ENCODE measurements at places on chromosomes 13 and 19. TPM values are rescaled to one million over a fixed set of nuclear protein-coding genes. Genes with fewer than 3 reads are reported as not detected.

- DNase-seq, result no peak
Measured at GRCh38 chr19:36748431-36749275, 24.0 kb downstream of the ZNF850 start.

DNA sequence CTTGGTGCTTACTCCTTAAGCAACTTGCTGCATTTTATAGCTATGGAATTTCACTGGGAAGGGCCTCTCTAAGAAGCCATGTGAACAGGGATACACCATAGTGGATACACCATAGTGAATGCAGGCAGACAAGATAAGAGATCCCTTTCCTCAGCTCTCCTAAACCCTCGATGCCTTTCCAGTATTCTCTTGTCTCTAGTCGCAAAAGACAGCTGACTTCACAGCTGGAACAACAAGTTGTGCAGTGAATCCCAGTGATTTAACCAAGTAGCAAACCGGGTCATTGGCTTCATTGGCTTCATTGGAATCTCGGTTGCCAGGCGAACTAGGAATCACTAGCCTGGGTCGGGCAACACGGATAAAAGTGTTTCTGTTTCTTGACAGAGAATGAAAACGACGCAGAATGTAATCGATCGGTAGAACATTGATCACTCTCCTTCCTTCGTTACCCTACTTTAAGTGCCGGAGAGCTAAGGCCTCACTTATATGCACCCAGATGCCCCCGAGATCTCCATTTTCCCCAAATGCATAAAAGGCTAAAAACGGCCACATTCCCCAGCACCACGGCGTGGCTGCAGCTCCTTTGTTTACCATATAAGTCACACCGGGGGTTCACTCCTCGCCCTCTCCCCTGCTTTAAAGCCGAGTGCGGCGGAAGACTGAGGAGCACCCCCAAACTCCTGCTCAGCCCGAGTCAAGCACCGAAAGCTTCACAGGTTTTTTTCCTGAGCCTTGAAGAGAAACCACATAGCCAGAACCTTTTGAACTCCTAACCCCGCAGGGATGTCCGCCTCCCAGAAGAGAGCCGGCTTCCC, 674 bp downstream of the TRPC4 start:
- no peak for DNase-seq

DNA sequence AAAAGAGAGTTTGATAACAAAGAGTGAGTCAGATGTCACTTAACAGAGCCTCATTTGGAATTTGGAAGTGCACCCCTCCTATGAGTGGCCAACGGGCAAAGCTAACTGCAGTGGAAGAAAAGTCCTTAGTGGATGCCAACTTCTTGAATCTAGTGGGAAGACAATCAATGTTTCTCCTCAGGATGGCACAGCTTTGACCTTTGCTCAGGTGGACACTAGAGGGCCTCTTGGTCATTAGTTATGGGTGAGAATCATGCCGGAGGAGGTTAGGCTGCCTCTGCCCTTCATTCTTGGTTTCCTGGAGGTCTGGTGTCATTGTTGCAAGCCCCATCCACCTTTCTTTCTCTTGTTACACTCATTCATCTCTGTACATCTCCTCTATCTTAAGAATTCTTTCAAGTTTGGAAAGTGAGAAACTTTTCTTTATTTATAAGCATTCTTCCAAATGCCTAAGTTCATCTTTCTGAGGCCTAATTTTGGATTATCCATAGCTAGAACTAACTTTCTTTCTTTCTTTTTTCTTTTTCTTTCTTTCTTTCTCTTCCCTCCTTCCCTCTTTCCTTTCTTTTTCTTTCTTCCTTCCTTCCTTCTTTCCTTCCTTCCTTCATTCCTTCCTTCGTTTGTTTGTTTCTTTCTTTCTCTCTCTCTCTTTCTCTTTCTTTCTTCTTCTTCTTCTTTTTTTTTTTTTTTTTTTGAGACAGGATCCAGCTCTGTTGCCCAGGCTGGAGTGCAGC, 327.2 kb upstream of the TSHZ3 start:
- DNase-seq, result peak; percentile 7

The LSM7 gene
- total RNA-seq, result 60.3 TPM

- no peak for DNase-seq
Measured at GRCh38 chr13:111115061-111115964, at the start of gene ARHGEF7. Gene ARHGEF7 (plus strand): TSS chr13:111115310. CDS start chr13:111115527, 217 bp downstream.

DNA sequence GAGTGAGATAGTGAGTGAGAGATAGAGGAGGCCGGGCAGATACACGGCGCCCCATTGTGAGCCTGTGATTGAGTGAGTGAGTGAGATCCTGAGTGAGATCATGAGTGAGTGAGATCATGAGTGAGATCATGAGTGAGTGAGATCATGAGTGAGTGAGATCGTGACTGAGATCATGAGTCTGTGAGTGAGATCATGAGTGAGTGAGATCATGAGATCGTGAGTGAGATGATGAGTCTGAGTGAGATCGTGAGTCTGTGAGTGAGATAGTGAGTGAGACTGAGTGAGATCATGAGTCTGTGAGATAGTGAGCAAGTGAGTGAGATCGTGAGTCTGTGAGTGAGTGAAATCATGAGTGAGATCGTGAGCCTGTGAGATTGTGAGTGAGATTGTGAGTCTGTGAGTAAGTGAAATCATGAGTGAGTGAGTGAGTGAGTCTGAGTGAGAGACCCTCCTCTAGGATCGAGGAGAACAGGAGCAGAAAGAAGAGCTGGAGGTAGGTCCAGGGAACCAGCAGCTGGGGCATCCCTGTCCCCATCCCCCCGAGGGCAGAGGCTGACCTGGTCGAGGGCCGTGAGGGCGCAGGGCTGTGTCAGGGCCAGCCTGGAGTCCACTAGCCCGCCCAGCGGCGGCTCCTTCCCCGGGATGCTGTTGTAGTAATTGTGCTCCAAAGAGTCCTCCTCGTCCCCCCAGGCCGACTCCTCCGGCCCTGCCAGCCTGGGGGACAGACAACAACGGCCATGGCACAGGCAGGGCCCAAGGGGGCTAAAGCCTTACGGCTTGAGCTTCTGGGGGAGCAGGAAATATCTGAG, 25.4 kb upstream of the C2CD4C start:
- DNase-seq, result no peak

The ZNF66 gene
- total RNA-seq, result 5.7 TPM

DNA sequence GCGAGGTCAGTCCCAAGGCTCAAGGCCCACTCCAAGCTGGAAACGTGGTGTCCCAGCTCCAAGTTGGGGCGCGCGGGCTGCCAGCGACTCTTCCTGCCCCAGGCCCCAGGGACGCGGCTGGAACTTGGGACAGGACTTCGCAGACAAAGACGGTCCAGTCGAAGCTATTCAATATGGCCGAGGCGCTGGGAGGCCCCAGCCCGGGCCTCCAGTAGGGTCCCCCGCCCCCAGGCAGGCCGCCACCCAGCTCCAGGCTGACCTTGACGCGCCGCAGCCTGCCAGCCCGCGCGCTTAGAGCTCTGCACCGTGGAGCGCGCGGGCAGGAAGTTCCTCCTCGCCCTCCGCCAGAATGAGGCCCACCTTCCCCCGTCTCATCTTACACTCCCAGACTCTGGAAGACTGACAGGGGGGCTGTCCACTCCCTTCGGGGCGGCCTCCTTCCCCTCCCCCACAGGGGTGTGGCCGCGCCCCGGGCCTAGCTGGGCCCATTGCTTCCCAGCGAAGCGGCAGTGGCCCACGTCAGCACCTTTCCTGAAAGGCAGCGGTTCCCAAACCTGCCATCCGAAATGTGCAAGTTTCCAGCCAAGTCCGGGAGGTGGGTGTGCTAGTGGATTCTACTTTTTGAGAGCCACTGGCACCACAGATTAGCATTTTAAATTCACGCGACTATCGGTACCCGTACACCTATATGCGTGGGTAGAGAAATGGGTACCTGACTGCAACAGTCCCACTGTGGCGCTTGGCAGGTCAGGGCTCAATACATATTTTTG, at the start of gene CCDC8:
Gene CCDC8 (minus strand): TSS at position 303 of the 770 bp plus-strand sequence. CDS start 754 bp downstream, outside the sequence.
- peak; percentile 37 for DNase-seq

The CCDC70 gene
- not detected for total RNA-seq

The NAXD gene
- 32.8 TPM for total RNA-seq

The ONECUT3 gene
- not detected for total RNA-seq

The C1QTNF9 gene
- total RNA-seq, result 0.54 TPM

GRCh38 chr19:58559275-58560006, 1.0 kb upstream of the UBE2M start:
- DNase-seq, result peak; percentile 89

DNA sequence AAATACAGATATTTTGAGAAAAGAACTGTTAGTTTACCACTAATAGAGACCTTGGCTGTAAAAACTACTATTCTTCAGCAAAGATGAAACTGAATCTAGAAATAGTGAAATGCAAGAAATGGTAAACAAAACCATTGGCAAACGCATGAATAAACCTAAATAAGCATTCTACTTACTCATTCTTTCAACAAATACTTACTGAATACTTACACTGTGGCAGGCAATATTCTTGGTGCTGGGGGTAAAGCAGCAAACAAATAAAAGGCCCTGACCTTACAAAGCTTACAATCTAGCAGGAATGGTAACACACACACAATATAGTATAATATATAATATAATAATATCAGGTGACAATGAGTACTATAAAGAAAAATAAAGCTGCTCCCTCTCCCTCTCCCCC, 38.7 kb downstream of the KATNAL1 start:
- no peak for DNase-seq

The ZNF480 gene
- 12.8 TPM for total RNA-seq

The GGN gene
- 0.20 TPM for total RNA-seq

The MBD3L2 gene
- not detected for total RNA-seq

GRCh38 chr13:111327730-111328573, 7.5 kb downstream of the TEX29 start:
- DNase-seq, result no peak

The CKM gene
- 1.6 TPM for total RNA-seq

DNA sequence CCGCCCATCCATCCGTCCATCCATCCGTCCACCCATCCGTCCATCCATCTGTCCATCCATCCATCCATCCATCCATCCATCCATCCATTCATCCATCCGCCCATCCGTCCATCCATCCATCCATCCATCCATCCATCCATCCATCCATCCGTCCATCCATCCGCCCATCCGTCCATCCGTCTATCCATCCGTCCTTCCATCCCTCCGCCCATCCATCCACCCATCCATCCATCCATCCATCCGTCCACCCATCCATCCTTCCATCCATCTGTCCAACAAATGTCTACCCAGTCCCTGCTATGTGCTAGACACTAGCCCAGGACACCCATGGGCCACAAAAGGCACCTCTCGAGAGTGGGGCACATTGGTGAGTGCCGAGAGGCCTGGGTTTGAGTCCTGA, 15.7 kb downstream of the LRRC4B start:
- no peak for DNase-seq

The ZNF541 gene
- not detected for total RNA-seq

DNA sequence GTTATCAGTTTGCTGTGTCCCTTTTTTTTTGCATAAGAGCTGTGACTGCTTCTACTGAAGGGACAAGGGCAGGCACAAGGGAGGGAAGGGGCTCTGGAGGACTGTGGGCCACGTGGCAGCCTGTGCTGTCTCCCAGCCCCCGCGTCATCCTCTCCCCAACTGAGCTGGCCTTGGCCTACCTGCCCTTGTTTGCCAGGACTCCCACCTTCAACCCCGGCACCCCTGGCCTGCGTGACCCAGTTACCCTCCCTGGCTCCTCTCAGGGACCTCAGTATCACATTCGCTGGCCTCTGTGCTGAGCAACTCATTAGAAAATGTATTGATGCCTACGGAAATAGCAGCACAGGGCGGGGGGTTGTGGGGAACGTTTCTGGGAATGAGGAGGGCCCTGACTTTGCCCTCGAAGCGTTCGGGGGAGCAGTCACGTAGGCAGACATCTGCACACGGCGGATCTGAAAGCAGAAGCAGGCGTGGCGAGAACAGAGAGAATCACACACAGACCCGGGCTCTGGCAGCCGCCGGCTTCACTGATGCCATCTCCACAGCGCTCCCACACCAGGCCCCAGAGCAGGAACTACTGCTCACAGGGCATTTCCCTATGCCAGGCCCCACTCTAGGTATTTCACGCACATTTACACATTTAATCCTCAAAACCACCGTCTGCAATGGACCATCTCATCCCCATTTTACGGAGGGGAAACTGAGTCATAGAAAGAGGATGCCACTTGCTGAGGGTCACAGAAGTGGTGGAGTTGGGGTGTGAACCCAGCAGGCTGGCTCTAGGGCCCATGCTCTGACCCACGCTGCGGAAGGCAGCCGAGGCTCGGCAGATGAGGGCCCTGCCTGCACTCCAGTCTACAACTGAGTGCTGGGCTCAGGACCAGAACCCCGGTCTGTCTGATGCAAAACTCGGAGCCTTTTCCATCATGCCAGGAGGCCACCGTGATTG, 5.7 kb upstream of the ATF5 start:
- DNase-seq, result peak; percentile 48

The PSG1 gene
- total RNA-seq, result not detected

GRCh38 chr19:32471095-32471494, 65.5 kb downstream of the DPY19L3 start:
- DNase-seq, result no peak

DNA sequence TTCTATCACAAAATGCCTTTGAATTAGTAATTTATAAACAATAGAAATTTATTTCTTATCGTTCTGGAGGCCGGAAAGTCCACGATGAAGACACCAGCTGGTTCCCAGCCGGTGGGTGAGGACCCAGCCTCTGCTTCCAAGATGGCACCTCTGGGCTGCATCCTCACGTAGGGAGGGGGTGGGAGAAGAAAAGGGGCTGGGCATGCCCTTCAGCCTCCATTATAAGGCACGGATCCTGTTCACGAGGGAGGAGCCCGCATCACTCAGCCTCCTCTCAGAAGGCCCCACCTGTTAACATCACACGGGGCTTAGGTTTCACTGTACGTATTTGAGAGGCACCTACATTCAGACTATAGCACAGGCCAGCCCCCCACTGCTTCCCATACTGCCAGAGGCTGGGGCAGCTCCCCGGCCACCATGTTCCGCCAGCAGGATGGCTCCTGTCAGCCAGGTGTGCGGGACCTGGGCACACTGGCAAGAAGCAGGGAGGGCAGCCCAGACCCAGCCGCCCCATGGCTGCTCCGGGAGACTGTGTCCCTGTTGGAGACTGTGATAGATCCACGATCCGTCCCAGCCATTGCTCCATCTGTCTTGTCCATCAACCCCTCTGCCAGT, 131.6 kb downstream of the SOX1 start:
- no peak for DNase-seq

The FBN3 gene
- 0.35 TPM for total RNA-seq

- no peak for DNase-seq
Measured at GRCh38 chr13:86554066-86554465, 754.8 kb upstream of the SLITRK6 start.

The PRPF31 gene
- 54.6 TPM for total RNA-seq

DNA sequence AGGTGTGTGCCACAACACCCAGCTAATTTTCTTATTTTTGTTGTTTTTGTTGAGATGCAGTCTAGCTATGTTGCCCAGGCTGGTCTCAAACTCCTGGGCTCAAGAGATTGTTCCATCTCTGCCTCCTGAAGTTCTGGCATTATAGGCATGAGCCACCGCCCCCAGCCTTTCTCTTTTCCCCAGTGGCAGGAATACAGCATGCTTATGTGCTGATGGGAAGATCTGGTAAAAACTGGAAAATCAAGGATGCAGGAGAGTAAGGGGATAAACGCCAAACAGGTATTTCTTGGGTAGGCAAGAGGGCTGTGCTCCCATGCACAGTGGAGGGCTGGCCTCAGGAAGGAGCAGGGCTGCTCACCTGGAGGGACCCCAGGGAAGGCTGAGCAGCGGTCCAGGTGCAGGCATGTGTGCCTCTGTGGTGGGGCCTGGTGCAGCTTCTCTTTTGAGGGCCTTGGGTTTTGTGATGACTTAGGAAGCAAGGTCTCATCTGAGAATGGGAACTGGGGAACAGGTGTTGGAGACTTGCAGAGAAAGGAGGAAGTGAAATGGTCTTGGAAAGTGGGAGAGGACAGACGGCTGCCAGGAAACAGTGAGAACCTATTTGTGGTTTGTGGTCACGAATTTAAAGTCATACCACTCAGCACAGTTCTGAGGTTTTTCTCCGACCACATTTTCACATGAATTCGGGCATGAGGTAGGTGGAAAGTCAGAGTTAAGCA, 106.5 kb downstream of the TEX26 start:
- no peak for DNase-seq

- DNase-seq, result peak; percentile 23
Measured at GRCh38 chr19:46950526-46951170, 69.0 kb upstream of the NPAS1 start.

All from mucosa of descending colon (tissue), 3 donors.